ENCODE measurements at places on chromosomes 4 and X. TPM values are rescaled to one million over a fixed set of nuclear protein-coding genes. Genes with fewer than 3 reads are reported as not detected.

DNA sequence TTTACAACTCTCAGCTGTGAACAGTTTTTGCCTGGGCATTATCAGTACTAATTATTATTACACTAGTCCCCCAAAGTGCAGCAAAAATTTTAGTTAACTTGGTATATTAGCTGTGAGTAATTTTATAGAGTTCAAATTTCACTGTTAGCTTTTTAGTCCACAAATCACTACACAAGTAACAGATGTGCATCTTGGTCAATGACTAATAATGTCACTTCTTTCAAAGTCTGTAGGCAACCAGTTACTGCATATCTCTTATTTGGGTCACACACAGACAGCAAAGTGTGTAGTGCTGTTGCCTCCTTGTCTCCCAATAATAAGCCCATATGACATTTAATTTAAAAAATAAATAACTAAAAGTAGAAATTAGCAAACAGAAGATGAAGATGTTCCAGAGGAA is 159.9 kb downstream of the SCFD2 start:
- no peak for DNase-seq

GRCh38 chr4:96525898-96526297 is 686.0 kb downstream of the PDHA2 start:
- DNase-seq = no peak

The DGAT2L6 gene
- total RNA-seq = not detected

GRCh38 chr4:62460329-62460728 is 1260.2 kb downstream of the ADGRL3 start:
- no peak for DNase-seq

DNA sequence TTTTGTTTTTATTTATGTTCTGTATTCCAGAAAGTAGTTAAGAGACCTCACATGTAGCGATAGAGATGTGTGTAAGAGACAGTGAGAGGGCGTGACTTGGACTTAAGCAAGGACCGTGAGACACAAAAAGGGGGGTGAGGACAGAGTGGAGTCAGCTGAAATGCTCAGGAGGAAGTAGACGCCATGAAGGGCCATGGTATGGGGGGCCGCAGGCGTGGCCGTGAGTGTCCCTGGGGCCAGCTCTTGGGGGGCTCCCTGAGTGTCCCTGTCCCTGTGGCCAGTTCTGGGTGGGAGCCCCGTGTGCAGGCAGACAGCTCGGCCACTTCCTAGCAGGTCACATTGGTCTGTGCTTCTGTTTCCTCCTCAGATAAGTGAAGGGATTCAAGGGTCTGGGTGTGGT is 23.0 kb upstream of the MSANTD1 start:
- peak; percentile 68 for DNase-seq

GRCh38 chr4:43243433-43244116 is 351.1 kb downstream of the GRXCR1 start:
- DNase-seq = no peak

- peak; percentile 96 for DNase-seq
These were observed 485 bp upstream of the CCNG2 start for GRCh38 chr4:77156533-77156911.

The FATE1 gene
- total RNA-seq = not detected

GRCh38 chrX:69015156-69015555 is 150.1 kb downstream of the PJA1 start:
- no peak for DNase-seq

DNA sequence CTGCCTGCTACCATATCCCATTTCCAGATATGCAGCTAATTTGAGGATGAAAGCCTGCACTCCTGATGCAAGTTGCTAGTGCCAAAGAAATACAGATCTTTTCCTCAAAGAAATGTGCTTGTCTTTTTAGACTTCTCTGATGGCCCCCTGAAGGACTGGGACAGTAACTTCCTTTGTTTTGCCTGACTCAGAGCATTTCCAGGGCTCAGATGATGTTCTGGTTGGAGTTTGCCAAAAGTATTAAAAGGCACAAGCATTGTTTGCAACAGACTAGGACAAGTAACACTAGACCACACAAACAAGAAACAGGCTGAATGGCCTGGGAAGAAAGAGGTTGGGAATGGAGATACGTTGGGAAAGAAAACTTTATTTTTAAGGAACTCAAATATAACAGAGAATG is 175.2 kb downstream of the IL13RA2 start:
- DNase-seq = no peak

DNA sequence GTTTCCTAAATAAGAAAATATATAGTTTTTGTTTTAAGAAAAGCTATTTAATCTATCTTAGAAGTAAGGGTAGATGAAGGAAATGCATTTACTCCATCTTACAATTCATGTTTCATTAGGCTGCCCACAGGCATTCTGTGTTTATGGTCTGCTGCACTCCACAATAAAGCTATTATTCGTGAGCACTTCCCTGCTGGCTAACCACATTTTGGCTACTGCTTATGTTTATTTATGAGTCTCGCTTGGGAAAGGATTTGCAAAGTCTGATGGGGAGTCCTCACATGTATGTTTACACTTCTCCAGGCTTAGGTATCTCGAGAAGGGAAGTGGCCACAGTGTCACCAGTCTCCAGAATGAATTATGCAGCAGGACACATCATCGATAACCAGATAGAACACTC is 260.8 kb upstream of the VCX start:
- no peak for DNase-seq

GRCh38 chrX:154779261-154779660 is 16.6 kb downstream of the DKC1 start:
- DNase-seq = no peak

The PNMA6F gene
- not detected for total RNA-seq

DNA sequence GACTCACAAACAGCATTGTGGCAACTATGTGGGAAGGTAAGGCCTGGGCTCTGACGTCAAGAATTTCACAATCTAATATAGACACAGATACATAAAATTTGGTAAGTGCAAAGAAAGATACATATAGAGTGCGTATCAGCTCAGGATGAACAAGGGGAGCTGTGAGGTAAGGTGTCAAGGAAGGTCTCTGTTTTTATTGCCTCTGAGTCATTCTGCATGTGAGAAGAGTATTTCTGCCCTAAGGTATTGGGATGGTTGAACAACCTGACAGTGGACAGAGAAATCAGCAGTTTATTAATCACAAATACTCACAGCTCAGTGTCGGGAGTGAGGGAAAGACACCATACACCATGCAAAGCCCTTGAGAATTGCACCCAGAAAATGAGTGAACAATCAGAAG is 89.8 kb downstream of the COMMD8 start:
- no peak for DNase-seq

GRCh38 chr4:5808081-5808741 is 84.7 kb downstream of the CRMP1 start:
- no peak for DNase-seq

DNA sequence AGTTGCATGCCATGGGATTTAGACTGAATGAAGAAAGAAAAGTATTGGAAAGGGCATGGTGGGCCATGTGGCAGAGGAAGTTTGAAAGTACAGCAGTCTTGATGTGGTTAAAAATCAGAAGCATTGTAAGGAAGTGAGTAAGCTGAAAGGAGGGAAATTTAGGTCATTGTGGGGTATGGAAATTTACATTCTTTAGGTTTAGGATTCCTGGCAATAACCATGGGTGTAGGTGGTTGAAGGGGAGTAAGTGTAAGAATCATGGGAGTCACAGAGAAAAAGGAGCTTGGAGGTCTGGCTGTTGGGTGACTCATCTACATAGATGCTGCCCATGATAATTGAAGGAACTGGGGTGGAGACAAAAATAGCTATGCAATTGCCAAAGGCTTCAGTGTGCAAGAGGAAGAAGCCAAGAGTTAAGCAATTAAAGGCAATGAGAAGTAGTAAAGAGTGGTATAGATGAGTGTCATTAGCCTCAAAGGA is 243.8 kb upstream of the LDB2 start:
- DNase-seq = no peak

The TLR1 gene
- total RNA-seq = 0.38 TPM

DNA sequence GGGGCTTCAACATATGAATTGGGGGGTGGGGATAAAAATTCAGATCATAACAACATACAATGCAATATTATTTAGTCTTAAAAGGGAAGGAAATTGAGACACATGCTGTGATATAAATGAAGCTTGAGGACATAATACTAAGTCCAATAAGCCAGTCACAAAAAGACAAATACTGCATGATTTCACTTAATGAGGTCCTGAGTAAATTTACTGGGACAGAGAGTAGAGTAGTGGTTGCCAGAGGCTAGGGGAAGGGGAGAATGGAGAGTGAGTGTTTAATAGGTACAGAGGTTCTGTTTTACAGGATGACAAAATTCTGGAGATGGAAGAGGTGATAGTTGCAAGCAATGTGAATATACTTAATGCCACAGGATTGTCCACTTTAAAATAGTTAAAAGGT is 89.2 kb upstream of the RAPGEF2 start:
- DNase-seq = no peak

The TMEM156 gene
- 0.32 TPM for total RNA-seq

The P2RY4 gene
- total RNA-seq = not detected

The PRRG3 gene
- not detected for total RNA-seq

The MUC7 gene
- total RNA-seq = not detected

The CT83 gene
- total RNA-seq = not detected

The DCAF8L2 gene
- total RNA-seq = not detected

GRCh38 chr4:52755426-52755825 is 4.2 kb upstream of the ERVMER34-1 start:
- no peak for DNase-seq

The SLIT2 gene
- 41.3 TPM for total RNA-seq

GRCh38 chr4:47073647-47074046 is 42.3 kb downstream of the GABRB1 start:
- DNase-seq = no peak

The ARMCX1 gene
- total RNA-seq = 36.0 TPM

DNA sequence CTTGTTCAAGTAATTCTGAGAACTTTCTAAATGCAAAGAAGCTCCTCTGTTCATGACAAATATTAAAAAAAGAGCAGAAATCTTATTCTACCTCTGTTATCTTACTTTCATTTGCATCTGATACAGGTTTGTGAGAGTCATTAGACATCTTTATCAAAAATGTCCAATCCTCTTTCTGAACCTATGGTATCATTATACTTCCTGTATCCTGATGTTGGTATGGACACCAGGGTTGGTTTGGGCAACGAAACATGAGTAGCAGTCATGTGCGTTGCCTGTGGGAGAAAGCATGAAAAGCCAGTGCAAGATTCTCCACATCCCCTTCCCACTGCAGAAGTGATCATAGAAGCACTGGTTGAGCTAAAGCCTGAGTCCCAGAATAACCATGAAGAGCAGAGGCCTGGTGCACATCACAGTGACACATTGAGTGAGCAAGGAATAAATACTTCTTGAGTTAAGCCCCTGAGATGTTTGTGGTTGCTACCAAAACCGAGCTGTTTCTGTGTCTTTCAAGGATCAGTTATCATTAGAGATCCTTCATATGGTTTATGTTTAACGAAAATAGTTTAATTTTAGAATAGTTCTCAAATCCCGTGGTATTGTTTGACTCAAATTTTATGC is 197.2 kb downstream of the BANK1 start:
- DNase-seq = no peak

The POF1B gene
- not detected for total RNA-seq

GRCh38 chr4:83981156-83981555 is 445.2 kb downstream of the GPAT3 start:
- no peak for DNase-seq

- no peak for DNase-seq
These were observed 13.0 kb upstream of the C1GALT1C1 start for GRCh38 chrX:120642871-120643270.

GRCh38 chr4:7978489-7978888 is 38.8 kb upstream of the AFAP1 start:
- DNase-seq = no peak

DNA sequence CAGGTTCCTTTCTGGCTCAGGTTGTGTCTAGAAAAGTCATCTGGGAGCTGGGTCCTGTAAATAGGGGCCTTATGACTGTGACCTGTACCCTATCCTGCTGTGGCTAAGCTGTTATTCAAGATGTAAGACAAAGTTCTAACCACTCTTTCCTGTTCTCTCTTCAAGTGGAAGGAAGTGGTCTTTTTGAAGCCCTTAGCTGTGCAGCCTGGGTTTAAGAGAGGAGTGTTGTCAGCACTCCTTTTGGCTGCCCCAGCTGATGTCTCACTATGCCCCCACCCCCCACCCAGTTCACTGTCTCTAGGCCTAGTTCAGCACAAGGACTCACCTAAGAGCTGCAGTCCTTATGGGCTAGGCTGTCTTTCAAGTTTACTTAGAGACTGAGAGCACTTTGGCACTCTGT is 1069.5 kb downstream of the FAM133A start:
- DNase-seq = no peak

DNA sequence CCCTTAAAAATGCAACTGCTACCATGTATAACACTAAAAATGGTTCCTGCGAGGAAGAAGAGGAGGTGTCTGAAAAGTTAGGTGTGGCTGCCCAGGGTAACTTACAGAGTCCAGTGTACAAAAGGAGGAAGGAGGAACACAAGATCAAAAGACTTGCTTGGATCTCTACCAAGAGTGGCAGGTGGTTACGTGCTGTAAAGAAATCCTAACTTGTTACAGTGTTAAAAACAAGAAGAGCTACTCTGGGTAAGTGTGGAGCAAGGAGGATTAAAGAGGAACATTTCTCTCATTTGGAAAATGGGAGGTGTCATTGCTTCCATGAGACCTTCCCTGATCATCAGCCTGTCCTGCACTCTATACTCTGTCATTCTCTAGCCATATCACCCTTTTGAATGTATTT is 242.0 kb downstream of the PTTG2 start:
- no peak for DNase-seq

The INTU gene
- total RNA-seq = 10.9 TPM

DNA sequence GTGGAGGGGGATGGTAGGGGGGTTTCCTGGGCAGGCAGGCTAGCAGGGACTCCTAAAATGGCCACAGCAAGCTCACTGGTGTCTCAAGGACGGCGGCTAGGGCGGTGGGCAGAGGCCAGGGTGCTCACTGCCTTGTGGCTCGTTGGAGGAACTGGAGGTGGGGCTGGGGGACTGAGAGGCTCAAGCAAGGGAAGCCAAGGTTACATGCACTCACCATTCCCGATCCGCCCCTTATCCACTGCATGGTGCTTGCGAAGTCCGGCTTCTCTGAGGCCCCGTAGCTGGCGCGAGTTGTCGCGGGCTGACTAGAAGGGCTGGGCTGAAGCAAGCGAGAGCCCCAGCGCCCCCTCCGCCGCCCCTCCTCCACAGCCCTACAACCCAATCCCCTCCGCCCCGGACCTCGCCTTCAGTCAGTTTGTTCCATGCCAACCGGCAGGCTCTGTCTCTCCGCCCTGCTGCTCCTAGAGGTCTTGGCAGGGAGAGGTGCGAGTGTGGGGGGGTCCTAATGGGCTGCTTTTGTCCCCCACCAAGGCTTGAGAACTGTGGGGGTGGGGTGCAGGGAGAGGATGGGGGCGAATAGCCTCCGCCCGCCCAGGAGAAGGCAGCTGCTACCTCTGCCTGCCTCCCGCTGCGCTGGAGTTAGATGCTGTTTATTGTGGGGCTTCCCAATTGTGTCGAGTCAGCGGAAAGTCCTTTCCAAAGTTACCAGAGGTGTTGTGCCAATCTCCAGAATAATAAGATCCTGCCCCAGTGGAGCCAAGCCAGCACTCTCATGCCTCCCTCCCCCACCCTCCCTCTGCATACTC is at the start of gene ARHGEF9:
Gene ARHGEF9 (minus strand): TSS at position 313 of the 806 bp plus-strand sequence. CDS start 69 bp downstream, at position 244.
- peak; percentile 77 for DNase-seq

DNA sequence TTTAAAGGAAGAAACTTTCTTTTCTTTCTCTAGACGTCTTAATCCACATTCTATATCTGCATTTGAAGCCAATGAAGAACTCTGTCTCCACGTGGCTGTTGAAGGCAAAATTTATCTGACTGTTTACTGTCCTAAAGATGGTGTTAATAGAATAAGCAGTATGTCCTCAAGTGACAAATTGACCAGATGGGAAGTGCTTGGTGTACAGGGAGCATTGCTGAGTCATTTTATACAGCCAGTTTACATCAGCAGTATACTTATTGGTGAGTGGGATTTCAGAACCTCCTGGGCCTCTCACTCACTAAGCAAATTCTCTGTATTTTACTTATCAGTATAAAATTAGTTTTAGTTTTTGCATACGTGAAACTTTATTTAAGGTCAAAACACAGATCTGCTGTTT is 33.7 kb downstream of the ADAD1 start:
- DNase-seq = no peak

Data from chondrocyte (in vitro differentiated cells).